ENCODE measurements at places on chromosomes 11 and 22.

- no peak for DNase-seq
Measured at GRCh38 chr11:71544525-71545214, 3.5 kb upstream of the KRTAP5-9 start.

GRCh38 chr11:121340032-121340580 is 47.5 kb downstream of the SC5D start:
- no peak for DNase-seq

GRCh38 chr22:46469711-46470110 is 67.7 kb downstream of the CELSR1 start:
- no peak for DNase-seq

GRCh38 chr22:39690881-39691605 is 120.5 kb downstream of the CACNA1I start:
- no peak for DNase-seq

GRCh38 chr22:18120857-18121256 is 10.2 kb downstream of the TUBA8 start:
- no peak for DNase-seq

- DNase-seq, result no peak
Measured at GRCh38 chr22:44928711-44929358, 81.0 kb downstream of the PHF21B start.

GRCh38 chr11:19598456-19598855 is 114.2 kb upstream of the NAV2 start:
- peak; percentile 40 for DNase-seq

DNA sequence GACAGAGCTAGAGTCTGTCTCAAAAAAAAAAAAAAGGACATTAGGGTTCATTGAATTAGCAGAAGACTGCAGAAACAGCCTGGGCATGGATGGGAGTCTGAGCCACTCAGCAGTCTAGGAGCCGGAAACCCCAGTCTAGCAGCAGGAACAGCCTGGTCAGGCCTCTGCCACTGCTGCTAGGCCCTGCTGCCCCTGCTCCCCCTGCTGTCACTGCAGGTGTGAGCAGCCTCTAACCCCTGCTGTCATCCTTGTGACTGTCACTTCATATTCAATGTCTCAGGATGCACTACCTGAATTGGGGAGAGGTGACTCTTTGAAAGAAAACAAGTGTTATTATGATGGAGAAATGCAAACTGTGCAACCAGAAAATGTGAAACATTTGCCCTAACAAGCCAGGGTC is 7.0 kb upstream of the DDX17 start:
- no peak for DNase-seq

DNA sequence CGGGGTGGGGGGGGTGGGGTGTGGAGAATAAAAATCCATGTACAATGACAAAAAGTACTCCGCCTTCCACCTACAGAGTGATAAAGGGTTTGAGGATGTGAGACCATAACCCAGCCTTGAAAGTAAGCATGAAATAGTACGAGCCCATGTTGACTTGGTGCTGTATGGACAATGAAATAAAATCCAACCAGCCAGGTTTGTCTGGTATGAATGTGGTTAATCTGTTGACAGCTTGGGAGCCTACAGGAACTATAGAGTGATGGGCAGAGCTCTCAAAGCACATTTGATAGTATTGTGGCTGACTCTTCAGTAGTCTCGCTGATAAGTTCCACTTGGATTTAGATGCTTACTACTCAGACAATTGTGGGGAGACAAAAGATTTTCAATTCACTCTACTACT is 48.8 kb upstream of the CD44 start:
- no peak for DNase-seq

DNA sequence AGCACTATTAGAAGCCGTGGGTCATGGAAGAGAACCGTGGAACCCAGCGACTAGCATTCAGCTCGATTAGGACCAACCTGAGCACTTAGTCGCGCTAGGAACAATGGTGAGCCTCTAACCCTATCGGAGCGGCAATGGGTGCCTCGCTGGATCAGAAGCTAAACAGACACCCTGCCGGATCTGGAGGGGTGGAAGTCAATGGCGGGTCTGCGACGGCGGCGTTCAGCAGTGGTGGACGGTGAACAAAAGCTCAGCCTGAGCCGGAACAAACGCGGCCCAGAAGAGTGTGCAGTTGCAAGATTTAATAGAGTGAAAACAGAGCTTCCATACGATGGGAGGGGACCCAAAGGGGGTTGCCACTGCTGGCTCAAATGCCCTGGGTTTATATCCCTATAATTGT is 391.8 kb upstream of the DDI1 start:
- DNase-seq, result no peak

DNA sequence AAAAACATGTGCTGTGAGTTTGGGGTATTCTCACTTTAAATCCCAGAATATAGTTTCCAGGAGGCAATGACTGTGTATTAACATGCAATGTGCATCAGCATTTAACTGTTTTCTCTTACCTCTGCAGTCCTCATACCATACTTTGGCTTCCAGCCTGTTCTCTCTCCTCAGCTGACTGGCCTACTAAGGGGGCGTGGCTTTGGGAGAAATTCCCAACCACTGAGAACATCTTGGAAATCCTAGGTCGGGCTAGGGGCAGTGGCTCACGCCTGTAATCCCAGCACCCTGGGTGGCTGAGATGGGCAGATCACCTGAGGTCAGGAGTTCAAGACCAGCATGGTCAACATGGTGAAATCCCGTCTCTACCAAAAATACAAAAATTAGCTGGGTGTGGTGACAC is 13.5 kb upstream of the ZC3H12C start:
- no peak for DNase-seq

DNA sequence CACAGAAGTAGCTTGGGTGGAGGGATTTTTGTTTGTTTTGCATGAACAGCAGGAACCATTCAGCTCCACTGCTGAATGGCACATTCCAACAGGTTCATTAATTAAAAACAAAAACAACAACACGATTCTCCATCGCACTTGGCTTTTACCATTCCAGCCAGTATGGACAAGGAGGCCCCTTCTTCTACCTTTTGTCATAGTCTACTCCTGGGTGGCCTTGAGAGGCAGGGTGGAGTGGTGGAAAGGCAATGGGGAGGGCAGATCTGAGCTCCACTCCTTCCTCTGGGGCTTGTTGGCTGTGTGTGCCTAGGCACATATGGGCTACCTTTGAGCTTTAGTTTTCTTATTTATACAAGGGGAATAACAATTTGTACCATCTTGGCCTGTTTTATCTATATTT is 4.8 kb downstream of the TIMP3 start:
- DNase-seq, result no peak

DNA sequence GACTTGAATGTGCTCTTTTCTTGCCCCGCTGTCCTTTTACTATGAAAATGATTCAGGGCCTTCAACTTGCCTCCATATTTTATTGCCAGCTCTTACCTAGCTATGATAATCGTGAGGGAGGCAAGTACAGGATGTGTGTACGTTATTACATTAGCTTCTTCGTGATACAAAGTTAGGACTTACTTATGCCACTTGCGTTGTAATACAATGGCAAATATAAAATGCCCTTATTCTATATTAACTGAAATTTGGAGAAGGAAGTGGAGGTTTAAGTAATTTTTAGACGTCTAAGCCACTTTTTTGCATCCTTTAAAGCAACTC is 10.8 kb upstream of the CCT8L2 start:
- DNase-seq, result no peak

- DNase-seq, result no peak
Measured at GRCh38 chr11:126214441-126214840, 2.9 kb downstream of the FAM118B start.

GRCh38 chr11:11786771-11787170 is 55.0 kb upstream of the USP47 start:
- DNase-seq, result no peak

GRCh38 chr11:96464700-96465307 is 75.0 kb downstream of the JRKL start:
- peak; percentile 77 for DNase-seq

- DNase-seq, result no peak
Measured at GRCh38 chr11:64419257-64419790, 60.4 kb downstream of the RPS6KA4 start.

GRCh38 chr11:112797648-112798293 is 163.4 kb upstream of the NCAM1 start:
- peak; percentile 10 for DNase-seq

GRCh38 chr11:129978447-129978846 is 24.2 kb downstream of the PRDM10 start:
- DNase-seq, result no peak

GRCh38 chr11:69213316-69213715 is 57.6 kb downstream of the SMIM38 start:
- DNase-seq, result no peak
